Cortex of kidney (tissue), 1 donor: ENCODE measurements at places on chromosomes 11 and 22.

DNA sequence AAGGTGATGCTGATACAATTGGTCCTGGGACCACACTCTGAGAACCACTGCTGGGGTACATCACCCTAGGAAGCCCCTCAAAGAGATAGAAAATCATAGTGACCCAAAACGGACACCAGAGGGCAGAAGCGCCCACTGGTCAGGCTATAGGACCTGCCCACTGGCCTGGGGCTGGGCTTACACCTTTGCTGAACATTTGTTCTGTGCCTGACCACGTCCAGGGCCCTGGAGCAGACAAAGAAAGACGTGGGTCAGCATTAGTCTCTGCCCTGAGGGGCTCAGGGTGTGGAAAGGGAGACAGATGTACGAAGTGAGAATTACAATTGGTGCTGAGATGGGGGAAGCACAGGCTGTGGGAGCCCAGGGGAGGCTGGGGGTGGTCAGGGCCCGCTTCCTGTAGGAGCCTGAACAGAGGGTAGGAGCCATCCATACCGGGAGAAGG, 14.4 kb upstream of the SERPINH1 start:
- DNase-seq: no peak

DNA sequence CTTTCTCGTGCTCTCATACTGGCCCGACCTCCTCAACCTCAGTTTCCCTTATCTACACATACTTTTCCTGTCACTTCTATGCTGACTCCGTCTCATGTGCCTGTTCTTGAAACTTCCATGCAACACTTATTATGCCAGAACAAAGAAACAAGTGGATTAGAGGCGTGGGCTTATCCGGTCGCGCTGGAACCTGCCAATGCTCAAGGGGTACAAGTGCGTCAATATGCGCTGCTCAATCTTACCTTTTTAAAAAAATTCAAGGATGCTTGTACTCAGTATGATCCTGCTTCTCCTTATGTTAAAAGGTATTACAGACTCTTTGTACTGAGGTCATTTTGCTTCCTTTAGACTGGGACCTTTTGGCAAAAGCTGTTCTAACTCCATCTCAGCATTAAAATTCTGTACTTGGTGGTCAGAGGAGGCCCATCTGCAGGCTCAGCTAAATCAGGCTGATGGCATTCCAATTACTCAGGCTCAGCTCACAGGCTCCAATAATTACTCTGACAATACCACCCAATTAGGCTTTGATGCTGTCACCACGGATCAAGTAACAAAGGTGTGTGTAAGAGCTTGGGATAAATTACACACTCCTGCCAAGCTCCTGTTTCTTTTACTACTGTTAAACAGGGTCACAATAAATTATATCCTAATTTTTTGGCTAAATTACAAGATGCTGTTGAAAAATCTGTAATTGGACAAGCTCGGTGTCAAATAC, 26.3 kb upstream of the ALDH3B2 start:
- no peak for DNase-seq

- no peak for DNase-seq
Measured at GRCh38 chr11:45527898-45528297, 137.5 kb downstream of the CHST1 start.

DNA sequence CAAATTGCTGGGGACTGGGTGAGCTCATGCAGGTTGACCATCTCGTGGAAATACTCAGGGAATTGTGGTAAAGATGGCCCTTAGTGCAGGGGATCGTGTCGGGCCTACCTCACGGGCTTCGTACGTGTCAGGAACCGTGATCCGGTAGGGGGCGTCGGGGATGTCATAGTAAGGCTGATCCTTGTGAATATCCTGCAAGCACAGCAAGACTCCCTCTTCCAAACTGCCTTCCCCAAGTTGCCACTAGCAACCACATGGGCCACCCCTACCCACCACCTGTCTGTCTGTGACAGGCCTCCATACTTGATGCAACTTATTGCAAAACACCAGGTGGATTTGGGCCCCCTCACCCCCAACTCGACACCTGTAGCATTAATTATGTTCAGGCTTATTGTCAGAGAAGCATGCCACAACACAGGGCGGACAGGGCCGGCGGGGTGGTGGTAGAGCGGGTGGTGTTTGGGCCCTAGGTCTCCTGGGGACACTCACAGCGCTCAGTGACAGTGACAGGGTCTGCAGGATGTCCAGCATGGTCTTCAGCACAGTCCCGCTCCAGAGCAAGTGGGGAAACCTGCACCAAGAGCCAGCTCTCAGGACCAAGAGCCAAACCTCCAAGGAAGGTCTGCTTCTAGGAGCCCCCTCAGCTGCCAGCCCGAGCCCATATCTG, 22.6 kb upstream of the SERPIND1 start:
- DNase-seq: no peak

GRCh38 chr11:7422544-7423331, 62.6 kb upstream of the OLFML1 start:
- DNase-seq: no peak

DNA sequence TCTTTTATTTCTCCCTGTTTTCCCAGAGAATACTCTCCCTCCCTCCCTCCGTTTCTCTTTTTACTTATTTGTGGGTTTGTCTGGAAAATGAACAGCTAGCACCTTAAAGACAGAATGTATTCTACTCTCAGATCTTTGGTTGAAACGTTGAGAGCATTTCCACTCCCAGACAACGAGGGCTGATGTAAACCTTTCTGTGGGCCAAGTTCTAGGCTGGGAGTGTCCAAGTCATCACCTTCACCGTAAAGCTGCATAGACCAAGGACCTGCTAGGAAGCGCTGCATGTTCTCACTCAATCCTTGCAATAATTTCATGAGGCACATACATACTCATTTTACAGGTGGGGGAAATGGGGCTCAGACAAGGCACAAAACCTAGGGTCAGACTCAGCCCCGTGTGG, 32.4 kb downstream of the MYH9 start:
- DNase-seq: no peak

DNA sequence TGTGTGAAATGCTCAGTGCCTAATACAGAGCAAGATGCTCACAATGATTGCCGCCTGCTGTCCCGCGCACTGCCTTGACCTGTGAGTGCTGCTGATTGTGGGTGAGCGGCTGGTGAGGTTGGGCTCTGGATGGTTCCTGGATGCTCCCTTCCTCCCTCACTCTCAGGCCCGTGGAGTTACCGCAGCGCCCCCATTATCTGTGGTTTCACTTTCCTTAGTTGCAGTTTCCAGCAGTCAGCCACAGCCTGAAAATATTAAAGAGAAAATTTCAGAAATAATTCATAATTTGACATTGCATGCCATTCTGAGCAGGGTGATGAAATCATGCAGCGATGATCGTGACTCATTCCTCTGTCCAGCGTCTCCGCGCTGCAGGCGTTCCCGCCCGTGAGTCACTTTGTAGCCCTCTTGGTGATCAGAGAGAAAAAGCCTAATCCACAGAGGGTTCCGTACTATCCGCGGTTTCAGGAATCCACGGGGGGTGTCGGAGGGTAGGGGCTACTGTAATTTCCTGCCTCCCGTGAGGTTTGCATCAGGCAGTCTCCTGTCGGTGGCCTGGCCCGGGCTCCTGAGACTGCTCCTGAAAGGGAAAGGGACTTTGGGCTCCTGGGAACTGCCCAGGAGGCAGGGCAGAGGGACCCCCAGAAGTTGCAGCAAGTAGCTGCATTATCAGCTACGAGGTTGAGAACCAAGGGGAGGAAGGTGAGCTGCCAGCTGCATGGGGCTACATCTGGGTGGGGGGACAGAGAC, 10.6 kb downstream of the RPL3 start:
- DNase-seq: no peak

- DNase-seq: no peak
Measured at GRCh38 chr11:61126256-61126655, 24.0 kb downstream of the CD5 start.

- no peak for DNase-seq
Measured at GRCh38 chr11:112498701-112499100, 238.0 kb upstream of the PLET1 start.

DNA sequence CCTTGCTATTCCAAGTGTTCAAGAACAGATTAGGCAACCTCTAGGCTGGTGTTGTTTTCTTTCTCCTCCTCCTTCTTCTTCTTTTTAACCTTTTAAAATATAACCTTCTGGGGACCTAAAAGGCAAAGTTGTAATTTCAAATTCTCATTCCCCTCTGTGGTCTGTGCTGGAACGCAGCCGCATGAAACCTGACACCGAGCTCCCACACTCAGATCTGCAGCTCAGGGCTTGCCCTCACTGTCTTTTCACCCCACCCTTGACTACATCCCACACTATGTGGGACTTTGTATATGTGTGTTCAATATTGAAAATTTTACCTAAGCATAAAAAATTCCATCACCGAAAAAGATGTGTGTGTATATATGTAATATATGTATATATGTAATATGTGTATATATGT, 62.0 kb upstream of the ARHGAP42 start:
- no peak for DNase-seq

GRCh38 chr22:19056951-19057401, 65.2 kb downstream of the DGCR2 start:
- no peak for DNase-seq

- no peak for DNase-seq
Measured at GRCh38 chr11:19735909-19736498, 23.4 kb downstream of the NAV2 start.

GRCh38 chr11:70105755-70106571, 27.8 kb downstream of the ANO1 start:
- DNase-seq: no peak

- DNase-seq: no peak
Measured at GRCh38 chr22:30453731-30454510, 17.9 kb downstream of the SEC14L3 start.

GRCh38 chr11:98155696-98156095, 865.1 kb upstream of the CNTN5 start:
- DNase-seq: no peak

DNA sequence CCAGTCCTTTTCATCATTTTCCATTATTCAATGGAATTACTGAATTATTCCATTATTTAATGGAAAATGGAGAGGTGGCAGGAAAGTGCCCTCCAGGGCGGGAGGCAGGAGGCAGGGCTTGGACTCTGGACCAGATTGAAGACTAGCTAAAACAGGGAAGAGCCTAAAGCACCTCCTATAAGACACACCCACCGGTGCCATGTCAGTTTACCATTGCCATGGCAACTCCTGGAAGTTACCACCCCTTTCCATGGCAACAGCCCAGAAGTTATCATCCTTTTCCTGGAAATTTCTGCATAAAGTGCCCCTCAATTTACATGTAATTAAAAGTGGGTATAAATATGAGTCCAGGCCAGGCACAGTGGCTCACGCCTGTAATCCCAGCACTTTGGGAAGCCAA, 443.7 kb downstream of the TBC1D22A start:
- no peak for DNase-seq

DNA sequence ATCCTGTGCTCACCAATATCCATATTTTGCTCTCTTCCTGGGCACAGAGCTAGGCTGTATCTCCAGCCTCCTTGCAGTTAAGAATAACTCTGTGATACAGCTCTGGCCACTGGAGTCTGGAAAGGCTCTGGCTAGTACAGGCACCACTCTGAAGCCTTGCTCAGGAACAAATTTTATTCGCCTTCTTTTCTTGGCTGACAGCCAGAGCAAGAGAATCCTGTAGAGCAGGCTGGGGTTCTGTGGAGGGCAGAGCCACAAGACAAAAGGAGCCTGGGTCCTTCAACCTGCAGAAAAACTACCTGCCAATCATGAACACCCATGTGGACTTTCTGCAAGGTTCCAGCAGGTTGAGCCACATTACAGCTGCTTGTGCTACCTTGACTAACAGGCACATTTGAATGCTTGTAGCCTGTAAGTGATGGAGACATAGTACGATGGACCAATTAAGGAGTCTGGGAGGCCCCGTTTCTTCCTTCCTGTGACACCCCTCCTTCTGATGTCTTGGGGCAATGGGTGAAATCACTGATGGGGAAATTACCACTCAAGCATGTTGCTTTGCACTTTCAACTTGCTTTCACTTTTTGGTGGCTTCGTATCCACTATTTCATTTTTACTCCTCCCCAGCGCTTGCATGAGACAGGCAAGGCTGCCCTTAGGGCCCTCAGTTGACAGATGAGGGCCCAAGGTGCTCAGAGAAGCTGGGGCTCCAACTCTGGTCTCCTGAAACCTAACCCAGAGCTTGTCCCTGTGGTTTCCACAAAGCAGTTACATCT, 267.2 kb upstream of the SYN3 start:
- no peak for DNase-seq

- DNase-seq: no peak
Measured at GRCh38 chr22:46044621-46045458, 67.9 kb upstream of the WNT7B start.

GRCh38 chr11:80944758-80945157, 1503.9 kb upstream of the TENM4 start:
- DNase-seq: no peak

- no peak for DNase-seq
Measured at GRCh38 chr22:26783885-26784284, 126.5 kb downstream of the MIAT start.

GRCh38 chr11:71948314-71949027, 19.6 kb downstream of the RNF121 start:
- DNase-seq: no peak

DNA sequence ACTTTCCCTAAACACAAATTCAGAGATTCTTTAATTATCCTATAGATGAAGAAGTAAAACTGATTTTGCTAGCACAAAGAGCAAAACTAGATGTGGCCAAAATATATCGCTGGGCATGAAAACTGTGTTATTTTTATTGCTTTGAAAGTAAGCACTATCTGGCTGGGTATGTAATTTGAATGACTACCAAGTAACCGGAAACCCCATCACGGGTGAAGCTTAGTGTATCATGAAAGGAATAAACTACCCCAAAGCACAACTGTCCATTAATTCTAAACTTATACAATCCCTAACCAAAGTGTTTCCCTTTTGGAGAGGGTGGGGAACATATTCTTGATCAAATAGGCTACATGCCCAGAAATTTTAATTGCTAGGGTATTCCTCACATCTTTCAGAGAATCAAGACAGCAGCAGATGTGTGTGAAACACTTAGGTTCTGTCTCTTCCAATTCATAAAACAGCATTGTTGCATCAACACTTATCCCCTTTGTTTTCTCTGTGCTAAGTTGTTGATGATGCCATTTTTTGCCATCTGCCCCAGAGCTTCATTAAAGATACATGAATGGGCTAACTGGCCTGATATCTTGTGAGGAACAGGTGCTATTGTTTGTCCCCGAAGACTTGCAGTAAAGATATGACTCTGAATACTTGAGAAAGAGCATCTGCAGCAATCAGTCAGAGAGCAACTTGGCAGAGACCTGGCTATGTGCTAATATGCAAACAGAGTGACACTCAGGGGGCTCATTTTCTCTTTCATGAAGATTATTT, 238.2 kb downstream of the SOX6 start:
- no peak for DNase-seq
